T-helper 2 cell (primary cell): ENCODE measurements at places on chromosomes 1 and 21.

GRCh38 chr1:110945626-110946025 lies 18.1 kb downstream of the LRIF1 start:
- no peak for DNase-seq

DNA sequence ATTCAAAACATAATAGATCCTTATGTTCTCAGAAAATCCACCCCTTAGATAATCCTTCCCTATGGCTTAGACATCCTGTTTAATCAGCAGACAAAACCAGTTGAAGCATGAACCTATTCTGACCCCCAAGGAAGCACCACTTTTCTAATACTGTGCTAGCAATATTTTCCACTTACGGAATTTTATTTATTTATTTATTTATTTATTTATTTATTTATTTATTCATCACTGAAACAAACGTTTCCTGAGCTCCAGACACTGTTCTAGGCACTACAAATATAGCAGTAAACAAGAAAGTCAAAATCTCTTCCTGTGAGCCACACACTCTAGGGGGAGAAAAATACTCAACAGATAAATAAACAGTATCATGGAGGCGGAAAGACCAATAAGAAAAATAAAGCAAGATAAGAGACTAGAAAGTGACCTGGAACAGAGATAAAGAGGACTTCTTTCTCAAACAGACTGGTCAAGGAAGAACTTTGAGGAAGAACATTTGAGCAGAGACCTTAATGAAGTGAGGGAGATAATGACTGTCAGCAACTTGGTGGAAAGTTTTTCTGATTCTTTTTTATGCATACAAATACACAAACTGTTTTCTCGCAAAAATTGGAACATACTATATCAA lies 145.5 kb upstream of the POGK start:
- DNase-seq, result no peak

DNA sequence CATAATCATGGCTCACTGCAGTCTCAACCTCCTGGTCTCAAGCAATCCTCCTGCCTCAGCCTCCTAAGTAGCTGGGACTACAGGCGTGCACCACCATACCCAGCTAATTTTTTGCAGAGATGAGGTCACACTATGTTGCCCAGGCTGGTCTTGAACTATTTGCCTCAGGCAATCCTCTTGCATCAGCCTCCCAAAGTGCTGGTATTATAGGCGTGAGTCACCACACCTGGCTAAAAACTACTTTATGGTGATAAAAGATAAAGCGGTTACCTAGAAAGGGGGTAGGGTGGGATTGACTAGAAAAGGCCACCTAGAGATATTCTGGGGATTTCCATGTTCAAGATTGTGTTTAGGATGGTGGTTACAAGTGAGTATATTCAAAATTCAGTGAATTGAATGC lies 5.0 kb downstream of the TSTD1 start:
- DNase-seq, result peak; percentile 48

DNA sequence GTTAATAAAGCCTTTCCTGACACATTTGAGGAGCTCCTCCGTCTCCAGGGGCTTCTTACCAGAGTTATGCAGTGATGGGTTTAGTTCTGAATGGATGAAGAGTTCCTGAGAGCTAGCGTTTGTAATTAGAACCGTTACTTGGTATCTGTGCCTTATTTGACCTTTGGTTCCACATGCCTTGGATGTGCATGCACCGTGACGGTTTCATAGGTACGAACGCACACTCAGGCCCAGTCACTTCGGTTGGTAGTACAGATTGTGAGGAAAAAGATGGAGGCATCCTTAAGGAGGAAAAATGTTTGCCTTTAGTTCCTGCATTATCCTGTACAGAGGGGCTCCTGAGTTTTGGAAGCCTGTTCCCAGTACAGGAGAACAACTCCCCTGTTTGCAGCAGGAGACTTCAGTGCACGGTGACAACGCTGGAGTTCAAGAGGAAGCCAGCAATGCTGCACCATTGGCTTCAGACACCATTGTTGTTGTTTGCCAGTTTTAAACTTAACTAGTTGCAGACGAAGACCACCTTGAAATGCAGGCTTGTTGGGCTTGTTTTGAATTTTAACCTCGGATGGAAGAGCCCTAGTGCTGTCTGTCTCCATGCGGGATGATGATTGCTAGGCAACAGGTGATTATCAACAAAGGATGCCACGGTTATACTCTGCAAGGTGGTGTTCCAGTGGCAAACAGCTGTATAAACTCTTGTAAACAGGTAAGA lies 8.2 kb downstream of the RBM15 start:
- DNase-seq, result no peak

- no peak for DNase-seq
Observed at GRCh38 chr1:28756846-28757245, 20.1 kb downstream of the YTHDF2 start.

GRCh38 chr1:188827400-188827799 lies 1650.3 kb downstream of the BRINP3 start:
- no peak for DNase-seq

DNA sequence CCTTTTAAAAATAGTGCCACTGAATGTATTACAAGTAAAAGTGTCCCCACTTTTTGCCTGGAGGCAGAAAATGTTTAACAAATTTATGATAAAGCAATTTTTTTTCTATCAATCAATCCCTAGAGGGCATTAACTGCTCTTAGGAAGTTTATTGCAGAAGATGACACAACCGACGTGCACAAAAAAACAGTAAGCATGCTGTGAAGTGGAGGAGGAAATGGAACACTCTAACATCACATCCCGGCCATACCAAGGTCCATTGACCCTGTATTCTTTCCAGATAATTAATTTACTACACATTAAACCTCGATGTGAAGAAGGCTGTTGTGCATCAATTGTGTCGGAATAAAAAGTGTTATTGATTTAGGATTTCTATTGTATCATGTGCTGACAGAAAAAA lies 264.9 kb upstream of the NR5A2 start:
- no peak for DNase-seq

- DNase-seq, result no peak
Observed at GRCh38 chr1:201181726-201182125, 8.9 kb upstream of the IGFN1 start.

- no peak for DNase-seq
Observed at GRCh38 chr1:180590889-180591288, 32.1 kb downstream of the OVAAL start.

GRCh38 chr1:22246755-22247480 lies 104.0 kb upstream of the WNT4 start:
- DNase-seq, result no peak
